ENCODE measurements at places on chromosomes 5 and 9.

- DNase-seq, result no peak
These were observed 361.9 kb downstream of the SEMA5A start for GRCh38 chr5:9183992-9184391.

- no peak for DNase-seq
These were observed 326.4 kb upstream of the TARS1 start for GRCh38 chr5:33114361-33114760.

GRCh38 chr5:157528036-157528632, 47.4 kb downstream of the ADAM19 start:
- DNase-seq, result no peak

DNA sequence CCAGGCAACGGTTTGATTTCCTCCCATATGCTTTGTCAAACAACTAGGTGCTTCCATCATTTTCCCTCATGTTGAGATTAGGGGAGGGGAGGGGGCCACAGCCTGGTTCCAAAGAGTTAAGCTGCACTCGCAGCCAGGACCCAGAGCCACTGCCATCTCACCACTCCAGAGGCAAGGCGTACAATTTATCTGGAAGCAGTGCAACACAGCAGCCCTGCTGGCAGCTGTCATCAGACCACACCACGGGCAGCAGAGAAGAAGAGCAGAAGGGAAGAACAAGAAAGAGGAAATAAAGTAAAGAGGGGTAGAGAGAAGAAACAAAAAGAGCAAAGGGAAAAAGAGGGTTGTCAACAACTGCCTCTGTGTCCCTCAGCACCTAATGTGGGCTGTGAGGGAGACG, 38.9 kb downstream of the MED27 start:
- DNase-seq, result no peak

GRCh38 chr5:77087484-77088261, 588 bp upstream of the ZBED3 start:
- DNase-seq, result no peak
